Activated T-cell treated with anti-CD3 and anti-CD28 coated beads, Interleukin-2, amount 50 U/mL, for 1 hour (primary cell): ENCODE measurements at places on chromosomes 1 and 21.

DNA sequence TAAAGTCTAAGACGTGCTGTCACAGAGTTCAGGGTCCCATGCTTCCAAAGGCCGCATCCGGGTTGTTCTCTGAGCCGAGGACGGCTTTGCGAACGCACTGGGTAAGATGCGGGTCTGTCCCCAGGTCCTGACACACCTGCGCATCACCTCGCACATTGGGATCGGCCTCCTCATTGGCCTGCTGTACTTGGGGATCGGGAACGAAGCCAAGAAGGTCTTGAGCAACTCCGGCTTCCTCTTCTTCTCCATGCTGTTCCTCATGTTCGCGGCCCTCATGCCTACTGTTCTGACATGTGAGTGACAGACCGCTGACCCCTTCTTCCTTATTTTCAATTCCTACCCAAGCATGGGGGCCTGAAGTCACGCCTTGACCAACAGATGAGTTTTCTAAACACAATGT is 25.3 kb downstream of the TFF3 start:
- no peak for DNase-seq

DNA sequence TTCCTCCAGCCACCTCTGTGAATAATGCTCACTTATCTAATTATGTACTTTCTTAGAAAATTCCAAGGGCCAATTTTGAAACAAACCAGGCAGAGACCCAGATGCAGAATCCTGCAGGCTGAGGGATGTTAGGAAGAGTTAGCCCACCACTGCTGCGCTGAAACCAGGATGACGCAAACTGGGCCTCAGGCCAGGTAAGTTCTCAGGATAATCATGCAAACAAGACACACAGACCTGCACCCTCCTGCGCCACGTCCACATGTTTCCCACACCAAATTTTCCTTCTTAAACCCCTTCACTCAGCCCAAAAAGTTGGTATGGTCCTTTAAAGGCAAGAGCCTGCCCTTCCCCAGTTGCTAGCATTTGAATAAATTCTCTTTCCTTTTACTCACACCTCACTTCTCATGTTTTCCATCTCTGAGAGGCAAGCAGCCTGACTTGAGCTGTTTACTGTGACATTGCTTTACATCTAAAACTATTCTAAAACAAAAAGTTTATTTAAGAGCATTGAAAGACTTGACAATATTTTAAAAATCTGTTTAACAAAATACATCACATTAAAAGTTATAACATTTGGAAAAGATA is 887.1 kb downstream of the LRRIQ3 start:
- no peak for DNase-seq

DNA sequence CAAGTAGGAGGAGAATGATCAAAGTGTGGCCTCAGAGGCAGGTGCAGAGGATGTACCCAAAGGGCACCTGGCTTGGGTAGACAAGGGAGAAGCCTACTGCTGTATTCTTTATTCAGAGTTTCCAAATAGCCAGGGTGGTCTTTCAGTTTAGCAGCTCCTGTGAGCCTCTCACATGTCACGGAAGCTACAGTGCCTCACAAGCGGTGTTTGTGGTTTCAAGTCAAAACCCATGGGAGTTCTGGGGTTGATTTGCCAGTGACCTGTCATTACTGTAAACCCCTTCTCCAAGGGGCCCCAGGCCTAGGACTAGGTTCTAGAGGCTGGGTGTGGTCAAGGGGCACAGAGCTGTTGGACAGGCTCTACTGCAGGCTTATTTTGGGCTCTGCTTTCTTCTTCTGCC is 10.2 kb upstream of the IL10 start:
- no peak for DNase-seq

- DNase-seq: peak; percentile 31
Measured at GRCh38 chr1:86419277-86419903, 4.6 kb upstream of the CLCA2 start.

- DNase-seq: no peak
Measured at GRCh38 chr1:171355727-171356126, 41.7 kb downstream of the FMO4 start.

DNA sequence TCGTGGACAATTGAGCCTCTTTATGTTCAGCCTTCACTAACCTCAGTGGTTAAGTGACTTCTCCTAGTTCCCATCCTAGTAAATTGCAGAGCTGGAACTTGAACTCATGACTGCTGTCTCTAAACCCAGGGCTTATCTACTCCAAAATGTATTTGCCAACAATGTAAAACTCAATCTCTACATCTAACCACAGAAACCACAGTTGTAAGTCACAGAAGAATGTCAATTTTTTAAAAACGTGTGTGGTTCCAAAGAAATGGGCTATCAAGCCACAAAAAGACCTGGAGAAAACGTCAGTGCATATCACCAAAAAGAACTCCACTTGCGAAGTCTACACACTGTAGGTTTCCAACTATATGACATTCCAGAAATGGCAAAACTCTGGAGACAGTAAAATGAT is 172.6 kb upstream of the HMCN1 start:
- no peak for DNase-seq

- no peak for DNase-seq
Measured at GRCh38 chr1:183739741-183740271, 65.1 kb upstream of the RGL1 start.

GRCh38 chr1:23470282-23471070 is 13.5 kb downstream of the ASAP3 start:
- DNase-seq: no peak

- DNase-seq: no peak
Measured at GRCh38 chr1:177301425-177302124, 130.8 kb downstream of the BRINP2 start.

GRCh38 chr1:153661111-153661708 is 2.7 kb downstream of the SNAPIN start:
- no peak for DNase-seq

DNA sequence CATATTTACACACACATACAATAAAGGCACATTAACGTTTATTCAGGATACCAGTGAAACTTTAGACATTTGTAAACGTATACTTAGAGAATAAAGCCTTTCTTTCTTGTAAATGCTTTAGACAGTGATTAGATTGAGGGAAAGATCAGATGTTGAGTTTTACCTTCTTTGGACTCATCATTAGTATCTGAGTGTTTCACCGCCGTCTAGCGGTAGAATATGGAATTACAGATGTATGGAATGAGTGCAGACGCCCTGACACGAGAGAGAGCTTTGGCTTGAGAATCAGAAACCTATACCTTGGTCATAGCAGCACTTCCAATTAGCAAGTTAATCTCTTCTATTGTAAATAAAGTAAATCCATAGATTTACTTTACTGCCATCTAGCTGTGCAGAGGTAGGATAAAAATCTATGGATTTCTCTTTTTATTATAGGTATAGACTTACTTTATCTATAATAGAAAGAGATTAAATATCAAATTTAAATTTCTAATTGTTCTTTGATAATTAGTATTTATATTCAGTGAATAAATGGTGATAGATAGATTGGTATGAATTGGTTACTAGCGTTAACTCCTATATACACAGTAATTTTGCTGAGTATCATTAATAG is 12.6 kb downstream of the FLG2 start:
- DNase-seq: no peak

DNA sequence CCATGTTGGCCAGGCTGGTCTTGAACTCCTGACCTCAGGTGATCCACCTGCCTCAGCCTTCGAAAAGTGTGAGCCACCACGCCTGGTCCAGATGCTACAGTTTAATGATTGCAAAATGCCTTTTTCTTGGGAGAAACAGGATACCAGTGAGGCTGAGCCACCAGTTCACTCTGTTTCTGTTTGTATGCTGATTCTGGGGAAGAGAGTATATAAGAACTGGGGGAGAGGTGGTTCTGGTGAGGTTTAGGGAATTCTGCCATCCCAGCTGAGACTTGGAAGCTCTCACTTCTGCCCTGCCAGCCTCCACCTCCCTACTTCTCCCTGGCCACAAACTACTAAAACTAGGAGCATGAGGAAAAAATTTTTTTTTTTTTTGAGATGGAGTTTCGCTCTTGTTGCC is 8.1 kb upstream of the PMF1 start:
- no peak for DNase-seq

DNA sequence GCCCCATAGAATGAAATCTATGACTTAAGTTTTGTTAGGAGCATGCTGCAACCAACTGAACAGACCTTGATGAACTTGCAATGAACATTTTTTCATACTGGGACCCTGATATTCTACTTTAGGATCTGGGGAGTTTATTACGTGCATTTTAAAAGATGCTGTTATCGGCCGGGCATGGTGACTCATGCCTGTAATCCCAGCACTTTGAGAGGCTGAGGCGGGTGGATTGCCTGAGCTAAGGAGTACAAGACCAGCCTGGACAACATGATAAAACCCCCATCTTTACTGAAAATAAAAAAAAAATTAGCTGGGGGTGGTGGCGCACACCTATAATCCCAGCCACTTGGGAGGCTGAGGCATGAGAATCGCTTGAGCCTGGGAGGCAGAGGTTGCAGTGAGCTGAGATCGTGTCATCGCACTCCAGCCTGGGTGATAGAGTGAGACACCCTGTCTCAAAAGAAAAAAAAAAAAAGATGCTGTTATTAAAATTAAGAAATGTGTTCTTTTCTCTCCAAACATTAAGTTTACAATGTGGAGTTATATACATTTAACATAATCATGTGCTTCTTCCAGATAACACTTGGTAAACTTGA is 7.1 kb downstream of the MPZL1 start:
- no peak for DNase-seq

GRCh38 chr1:43329995-43330751 is 7.4 kb upstream of the MPL start:
- no peak for DNase-seq

GRCh38 chr1:212628046-212628445 is 19.5 kb downstream of the ATF3 start:
- DNase-seq: no peak

GRCh38 chr1:189211742-189212141 is 1265.9 kb downstream of the BRINP3 start:
- DNase-seq: no peak

DNA sequence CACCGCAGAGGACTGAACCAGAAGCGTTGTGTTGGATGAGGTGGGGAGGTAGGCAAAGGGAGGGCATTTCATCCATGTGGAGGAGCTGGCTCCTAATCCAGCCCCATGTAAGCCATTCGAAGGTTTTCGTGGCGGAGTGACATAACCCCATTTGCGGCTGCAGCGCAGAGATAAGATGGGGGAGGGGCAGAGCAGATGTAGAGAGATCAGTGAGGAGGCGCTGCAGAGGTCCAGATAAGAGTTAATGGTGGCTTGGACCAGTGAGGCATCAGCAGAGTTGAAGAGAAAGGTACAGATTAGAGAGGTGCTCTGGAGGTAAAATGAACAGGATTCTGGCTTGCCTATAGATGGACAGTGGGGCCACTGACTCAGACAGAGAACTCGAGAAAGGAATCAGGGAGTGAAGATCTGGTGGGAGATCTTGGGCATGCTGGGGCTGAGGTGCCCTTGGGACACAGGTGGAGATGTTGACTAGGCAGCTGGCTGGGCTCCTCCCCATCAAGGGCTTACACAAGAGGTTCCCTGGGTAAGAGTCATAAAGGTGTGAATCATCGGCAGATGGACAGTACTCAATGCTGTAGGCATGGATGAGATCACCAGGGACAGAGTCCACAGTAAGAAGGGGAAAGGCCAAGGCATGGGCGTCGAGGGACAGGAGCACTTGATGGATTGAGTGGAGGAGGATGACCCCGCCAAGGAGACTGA is 7.8 kb upstream of the PTPRF start:
- DNase-seq: no peak

DNA sequence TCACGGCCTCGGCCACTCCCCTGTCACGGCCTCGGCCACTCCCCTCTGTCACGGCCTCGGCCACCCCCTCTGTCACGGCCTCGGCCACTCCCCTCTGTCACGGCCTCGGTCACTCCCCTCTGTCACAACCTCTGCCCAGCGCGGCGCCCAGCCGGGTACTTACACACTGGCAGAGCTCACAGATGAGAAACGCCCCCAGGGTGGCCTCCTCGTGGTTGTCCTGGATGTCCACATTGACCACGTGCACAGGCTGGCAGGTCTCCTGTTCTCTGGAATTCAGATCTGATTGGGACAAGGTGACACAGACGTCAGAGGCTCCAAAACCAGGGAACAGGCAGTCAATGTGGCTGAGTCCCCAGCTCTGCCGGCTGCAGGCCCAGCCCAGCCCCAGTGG is 3.3 kb upstream of the TMEM240 start:
- DNase-seq: no peak

GRCh38 chr1:230792691-230793462 is 45.7 kb downstream of the CAPN9 start:
- DNase-seq: no peak

GRCh38 chr1:35587736-35588135 is 14.6 kb downstream of the TFAP2E start:
- no peak for DNase-seq

DNA sequence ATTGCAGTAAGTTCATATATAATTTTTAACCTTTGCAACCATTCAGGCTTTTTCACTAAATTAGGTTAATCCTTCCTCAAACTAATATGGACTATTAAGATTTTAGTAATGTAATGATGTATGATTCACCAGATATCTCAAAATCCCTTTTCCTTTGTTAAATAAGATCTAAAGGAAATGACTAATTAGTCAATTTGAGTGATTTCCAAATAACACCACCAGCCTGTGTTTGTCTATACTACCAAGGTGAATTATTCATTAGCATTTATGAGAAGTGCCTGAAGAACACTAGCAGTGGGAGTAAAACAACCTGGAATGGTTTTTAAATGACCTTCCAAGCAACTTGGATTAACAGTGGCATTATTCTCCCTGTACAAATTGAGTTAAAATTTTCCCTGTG is 670.6 kb upstream of the PKN2 start:
- DNase-seq: no peak

- no peak for DNase-seq
Measured at GRCh38 chr21:23111070-23111600, 2112.9 kb downstream of the NCAM2 start.
